ENCODE measurements at places on chromosomes 3 and 15.

GRCh38 chr15:45378913-45379262 is 544 bp upstream of the GATM start:
- DNase-seq: no peak

DNA sequence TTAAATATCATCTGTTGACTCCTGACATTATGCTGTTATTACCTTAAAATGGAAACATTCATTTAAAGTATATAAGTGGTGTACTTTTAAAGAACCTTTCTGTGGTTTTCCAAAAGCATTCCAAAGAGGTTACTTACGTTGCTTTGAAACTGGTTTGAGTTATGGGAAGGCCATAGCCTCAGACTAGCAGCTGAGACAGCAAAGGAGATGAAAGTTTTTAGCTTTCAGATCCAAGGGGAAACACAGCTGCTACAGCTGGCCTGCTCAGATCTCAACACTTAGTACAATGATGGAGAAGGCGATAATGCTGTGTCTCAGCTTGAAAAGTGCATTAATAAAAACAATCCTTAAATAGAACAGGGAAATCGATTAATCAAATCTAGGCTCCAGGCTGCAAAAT is 921.1 kb downstream of the ROBO1 start:
- DNase-seq: no peak

DNA sequence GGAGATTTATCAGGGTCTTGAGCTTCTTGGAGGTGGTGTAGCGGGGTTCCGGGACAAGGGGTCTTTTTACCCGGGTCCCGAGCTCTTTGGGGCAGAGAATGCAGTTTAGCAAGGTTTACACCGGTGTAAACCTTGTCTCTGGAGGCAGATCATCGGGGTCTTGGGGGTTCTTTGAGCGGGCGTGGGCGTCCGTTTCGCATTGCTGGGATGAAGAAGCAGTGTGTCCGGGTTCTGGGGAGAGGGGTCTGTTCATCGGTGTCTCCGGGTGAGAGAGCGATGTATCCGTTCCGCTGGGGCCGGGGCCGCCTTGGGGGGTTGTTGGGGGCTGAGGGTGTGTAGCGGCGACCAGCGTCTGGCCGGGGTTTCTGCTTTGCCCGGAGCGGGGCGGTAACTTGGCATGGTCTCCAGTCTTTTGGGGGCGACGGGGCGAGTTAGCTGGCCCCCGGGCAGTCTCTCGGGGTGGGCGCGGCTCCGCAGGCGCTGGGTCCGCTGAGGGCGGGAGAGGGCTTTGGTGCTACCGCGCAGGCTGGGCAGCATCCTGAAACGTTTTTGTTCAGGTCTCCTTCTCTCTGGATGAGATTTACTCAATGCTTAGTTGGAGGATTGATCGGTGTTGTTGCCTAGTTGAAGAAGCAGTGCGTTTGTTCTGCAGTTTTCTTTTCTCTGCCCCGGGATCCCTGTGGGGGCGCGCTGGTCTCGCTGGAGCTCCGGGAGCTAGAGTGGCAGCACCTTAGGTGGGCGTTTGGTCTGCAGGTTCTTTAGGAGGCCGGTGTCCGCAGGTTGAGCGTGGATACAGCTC is 843 bp downstream of the GLCE start:
- DNase-seq: no peak

- DNase-seq: no peak
Observed at GRCh38 chr15:33788906-33789540, 179.3 kb upstream of the CHRM5 start.

DNA sequence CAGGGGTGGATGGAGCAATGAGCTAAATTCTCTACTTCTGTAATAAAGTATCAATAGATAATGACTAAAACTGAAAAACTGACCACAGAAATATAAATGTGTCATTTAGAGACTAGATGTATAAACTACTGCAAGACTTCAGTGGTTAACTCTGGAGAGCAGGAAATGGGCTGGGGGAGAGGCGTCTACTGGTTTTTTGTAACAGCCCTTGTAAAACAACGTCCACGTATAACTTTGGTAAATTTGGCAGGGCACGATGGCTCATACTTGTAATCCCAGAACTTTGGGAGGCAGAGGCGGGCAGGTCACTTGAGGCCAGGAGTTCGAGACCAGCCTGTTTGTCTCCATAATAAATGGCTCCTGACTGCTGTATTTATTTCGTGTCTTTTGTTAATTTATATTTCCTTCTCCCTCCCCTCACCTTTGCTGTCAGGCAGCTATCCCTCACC is 12.5 kb downstream of the RAB27A start:
- DNase-seq: no peak

GRCh38 chr15:41922353-41922752 is 28.5 kb upstream of the SPTBN5 start:
- DNase-seq: no peak

DNA sequence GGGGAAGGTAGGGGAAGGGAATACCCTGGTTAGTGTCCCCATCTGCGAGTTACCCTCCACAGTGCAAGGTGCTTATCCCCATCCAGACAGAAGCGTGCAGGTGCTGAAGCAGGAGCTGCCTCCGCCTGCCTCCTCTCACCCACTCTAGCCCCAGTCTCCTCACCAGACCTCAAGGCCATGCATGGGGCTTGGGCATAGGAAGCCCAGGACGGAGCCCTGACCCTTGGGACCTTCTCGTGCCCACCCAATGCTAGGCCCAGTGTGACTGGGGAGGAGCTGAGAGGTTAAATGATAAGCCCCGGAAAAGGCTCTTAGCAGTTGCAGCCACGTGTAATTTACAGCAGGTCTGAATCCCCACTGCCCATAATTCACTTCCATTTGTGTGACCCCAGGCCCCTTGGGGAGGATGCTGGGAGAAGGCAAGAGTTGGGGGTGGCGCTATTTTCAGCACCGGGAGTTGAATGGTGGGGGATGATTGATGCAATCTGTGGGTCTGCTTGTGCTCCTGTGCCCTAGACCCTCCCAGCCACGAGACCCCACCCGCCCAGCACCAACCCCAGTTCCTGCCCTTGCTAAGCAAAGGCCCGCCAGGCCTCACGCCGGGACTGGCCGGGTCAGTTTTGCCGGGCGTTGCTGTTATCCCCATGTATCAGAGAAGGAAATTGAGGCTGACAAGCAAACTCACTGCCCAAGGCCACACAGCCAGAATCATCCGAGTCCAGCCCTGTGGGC is 14.5 kb upstream of the PLXND1 start:
- DNase-seq: no peak

- DNase-seq: no peak
Observed at GRCh38 chr15:82830427-82831173, 21.2 kb downstream of the WHAMM start.

GRCh38 chr3:13142552-13143380 is 69.5 kb upstream of the IQSEC1 start:
- DNase-seq: no peak

DNA sequence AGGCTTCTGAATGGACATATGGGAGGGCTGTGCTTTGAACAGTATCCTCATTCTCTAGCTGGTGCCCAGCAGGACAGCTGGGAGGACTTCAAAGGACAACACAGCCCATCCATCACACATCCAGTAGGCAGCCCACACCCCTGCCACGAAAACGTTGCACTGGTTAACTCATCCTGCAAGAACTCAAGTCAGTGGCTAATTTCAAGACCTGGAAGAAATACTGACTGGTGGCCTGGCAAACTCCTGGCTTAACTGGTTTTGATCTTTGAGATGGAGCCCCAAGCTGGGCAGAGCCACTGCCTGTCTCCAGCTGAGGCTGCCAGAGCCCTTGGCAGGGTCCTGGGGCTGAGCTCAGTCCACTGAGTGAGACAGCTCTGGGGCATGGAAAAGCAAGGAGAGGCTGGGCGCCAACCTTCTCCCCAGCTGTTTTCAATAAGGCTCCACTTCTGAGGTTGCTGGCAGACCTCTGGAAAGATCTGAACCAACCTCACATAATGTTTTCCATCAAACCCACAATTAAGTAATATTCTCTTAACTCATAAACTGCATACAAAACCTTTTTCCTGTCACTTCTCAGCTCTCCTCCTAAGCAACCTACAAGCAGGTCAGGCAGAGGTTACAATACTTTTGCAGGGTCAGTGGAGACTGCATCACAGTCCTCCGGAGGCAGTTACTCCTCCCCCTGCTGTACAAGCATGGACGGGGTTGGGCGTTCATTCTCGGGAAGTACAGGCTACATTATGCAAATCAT is 110.3 kb downstream of the MYLK start:
- no peak for DNase-seq

- DNase-seq: no peak
Observed at GRCh38 chr15:54638666-54639065, 558.1 kb downstream of the RSL24D1 start.

DNA sequence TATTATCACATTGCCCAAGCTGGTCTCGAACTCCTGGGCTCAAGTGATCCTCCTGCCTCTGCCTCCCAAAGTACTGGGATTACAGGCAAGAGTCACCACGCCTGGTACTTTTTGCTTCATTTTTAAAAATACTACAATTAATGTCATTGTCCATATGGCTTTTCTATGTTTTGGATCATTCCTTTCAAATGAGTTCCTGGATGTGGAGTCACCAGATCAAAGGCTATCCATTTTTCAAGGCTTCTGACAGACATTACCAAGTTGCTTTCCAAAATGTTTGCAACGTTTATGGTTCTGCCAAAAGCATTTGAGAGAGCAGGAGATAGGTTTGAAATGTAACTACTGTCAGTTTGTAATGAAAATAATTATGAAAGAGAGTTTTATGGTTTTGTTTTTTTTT is 34.2 kb upstream of the BCL2L10 start:
- DNase-seq: no peak

- no peak for DNase-seq
Observed at GRCh38 chr3:58888087-58888486, 161.7 kb downstream of the CFAP20DC start.

DNA sequence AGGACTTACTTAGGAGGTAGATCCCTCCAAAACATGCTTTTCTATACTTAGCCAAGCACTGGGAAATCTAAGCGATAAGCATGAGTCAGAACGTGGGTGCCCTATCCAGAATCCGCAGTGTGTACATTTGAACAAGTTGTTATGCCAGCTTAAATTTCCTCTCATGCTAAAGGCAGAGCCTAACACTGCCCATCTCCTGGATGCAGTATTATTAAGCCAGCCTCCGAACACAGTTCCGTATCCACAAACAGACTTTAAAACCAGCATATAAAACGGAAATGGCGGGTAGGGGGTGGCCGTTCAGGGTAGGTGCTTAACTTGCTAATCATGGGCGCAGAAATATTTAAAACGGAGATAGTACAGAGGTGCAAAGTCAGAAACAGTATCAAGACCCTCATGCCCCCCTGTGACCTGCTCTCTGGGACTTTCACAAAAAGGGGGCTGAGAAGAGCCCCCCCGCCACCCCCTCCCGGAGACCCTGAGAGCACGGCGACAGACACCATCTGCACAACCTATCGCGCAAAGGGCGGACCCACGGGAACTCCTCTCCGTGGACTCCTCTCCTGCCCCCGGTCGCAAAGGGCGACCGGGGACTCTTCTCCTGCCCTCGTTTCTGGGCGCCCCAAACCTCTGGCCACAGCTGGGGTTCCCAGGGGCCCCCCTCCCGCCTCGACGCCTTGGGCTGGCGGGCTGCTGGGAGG is 889 bp upstream of the LRRIQ4 start:
- DNase-seq: no peak

GRCh38 chr3:175692256-175692655 is 833.1 kb downstream of the NAALADL2 start:
- no peak for DNase-seq

GRCh38 chr3:51075221-51075775 is 309.8 kb upstream of the MANF start:
- DNase-seq: no peak

DNA sequence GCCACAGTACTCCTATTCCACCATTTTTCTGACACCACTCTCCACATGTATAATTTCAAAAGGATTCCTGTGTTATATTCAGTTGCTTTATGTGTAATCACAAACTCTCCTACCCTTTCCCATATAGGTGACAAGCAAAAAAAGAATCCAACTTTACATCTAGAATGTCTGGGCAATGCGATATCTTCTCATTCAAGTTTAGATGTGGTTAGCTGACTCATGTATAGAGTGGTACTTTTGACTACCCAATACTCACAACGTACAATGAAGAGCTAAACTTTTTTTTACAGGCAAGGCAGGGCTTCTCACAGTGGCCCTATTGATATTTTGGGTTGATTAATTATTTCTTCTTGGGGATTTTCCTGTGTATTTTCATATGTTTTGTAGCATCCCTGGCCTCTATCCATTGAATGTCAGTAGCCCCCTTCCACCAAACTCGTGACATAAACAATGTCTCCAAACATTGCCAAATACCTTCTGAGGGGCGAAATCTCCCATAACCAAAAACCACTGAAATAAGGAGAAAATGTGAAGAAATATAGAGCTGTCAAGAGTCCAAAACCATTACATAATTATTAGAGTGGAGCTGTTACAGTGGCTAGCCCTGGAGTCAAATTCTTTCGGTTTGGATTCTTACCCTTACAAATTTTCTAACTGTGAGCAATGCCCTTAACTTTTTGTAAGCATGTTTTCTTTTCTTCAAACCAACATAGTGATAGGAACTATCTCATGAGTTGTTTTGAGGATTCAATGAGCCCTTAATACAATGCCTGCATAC is 342.6 kb downstream of the NSUN3 start:
- DNase-seq: no peak

DNA sequence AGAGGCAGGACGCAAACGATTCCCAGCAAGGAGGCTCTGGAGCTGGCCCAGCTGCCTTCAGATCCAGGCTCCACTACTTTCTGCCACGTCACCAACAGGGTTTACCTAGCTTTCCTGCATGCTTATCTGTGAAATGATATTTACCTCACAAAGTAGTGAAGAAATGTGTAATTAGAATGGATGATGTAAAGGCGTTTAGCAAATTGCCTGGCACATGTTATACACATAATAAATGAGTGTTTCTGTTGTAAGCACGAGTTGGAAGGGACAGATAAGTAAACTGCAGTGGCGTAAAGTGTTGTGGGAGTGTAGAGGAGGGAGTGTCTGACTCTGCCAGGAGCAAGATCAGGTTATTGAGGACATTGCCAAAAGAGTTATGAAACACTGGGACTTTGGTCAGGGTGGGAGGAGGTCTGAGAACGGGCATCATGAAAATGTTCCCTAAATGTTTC is 3.5 kb upstream of the CHAC1 start:
- DNase-seq: no peak

- peak; percentile 94 for DNase-seq
Observed at GRCh38 chr15:99250857-99251841, at the start of gene LRRC28. LRRC28 (plus strand) TSS chr15:99251481; CDS start chr15:99255958, 4,477 bp downstream.

DNA sequence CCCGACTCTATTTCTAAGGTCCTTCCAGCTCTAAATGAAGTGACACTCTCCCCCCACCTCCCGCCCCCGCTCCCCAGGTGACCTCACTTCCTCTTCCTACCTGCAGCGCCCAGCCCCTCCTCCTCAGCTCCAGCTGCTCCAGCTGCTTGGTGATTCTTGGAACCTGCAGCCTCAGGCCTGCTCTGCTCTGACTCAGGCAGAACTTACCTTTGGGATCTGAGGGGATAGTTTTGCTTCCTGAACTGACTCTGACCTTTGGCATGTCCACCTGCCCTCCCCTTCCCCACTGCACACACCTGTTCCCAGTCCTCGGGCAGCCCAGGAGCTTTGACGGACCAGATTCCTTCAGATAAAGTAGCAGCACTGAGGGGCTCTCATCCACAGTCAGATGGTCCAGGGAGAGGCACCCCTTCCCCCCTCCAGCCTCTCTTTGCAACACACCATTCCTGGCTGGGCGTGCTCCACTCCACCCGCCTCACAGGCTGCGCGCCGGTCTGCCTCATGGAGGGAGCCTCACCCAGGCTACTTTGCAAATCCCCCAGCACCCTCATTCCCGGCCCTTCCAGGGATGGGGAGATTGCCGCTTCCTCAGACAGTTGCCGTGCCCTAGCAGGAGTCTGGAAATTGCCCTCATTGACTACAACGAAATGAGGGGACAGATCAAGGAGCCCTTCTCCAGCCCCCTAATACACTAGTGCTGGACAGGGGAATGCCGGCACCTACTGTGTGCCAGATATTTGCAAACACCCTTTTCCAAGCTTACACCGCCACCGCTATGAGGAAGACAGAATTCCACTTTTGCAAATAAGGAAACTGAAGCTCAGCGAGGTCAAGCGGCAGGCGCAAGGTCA is 692 bp upstream of the C15orf39 start:
- no peak for DNase-seq
